ENCODE measurements at places on chromosomes 11 and 22. TPM values are rescaled to one million over a fixed set of nuclear protein-coding genes. Genes with fewer than 3 reads are reported as not detected.

The TRPM5 gene
- not detected for total RNA-seq

The HSD17B12 gene
- total RNA-seq = 35.3 TPM

The MUC2 gene
- not detected for total RNA-seq

The ISX gene
- not detected for total RNA-seq

The RIMBP3C gene
- 0.46 TPM for total RNA-seq

- peaks cover 34% of the 10 kb centered on the region for H3K4me1 ChIP-seq
- H3K27me3 ChIP-seq = no peaks in the 10 kb centered on the region
- no peak for DNase-seq
- H3K4me3 ChIP-seq = no peak overlapping the region
- peaks cover 22% of the 10 kb centered on the region for H3K36me3 ChIP-seq
Observed at GRCh38 chr11:13429288-13429687, 33.7 kb downstream of the BTBD10 start.

- H3K4me3 ChIP-seq = no peak overlapping the region
- H3K4me1 ChIP-seq = no peaks in the 10 kb centered on the region
- DNase-seq = no peak
- H3K36me3 ChIP-seq = peaks cover 5% of the 10 kb centered on the region
Observed at GRCh38 chr11:70511345-70511744, 113.0 kb downstream of the CTTN start.

DNA sequence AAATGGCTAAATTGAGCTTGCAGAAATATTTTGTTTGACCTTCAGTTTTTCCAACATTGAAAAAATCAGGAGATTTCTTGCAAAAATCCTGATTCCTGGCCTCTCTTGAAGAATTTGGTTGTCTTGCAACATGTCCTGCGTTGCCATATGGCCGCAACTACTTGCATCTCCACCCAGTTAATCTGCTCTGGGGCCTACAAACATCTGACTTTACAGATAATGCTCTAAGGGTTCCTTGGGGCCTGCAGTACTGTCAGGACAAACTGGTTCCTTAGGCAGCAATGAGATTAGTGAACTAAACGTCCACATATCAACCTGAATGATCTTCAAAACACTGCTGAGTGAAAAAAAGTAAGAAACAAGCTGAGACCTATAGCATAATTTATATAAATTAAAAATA, 36.6 kb upstream of the FEZ1 start:
- H3K4me3 ChIP-seq = no peak overlapping the region
- no peaks in the 10 kb centered on the region for H3K4me1 ChIP-seq
- H3K27ac ChIP-seq = no peak overlapping the region
- H3K27me3 ChIP-seq = peaks cover 2% of the 10 kb centered on the region
- DNase-seq = no peak

DNA sequence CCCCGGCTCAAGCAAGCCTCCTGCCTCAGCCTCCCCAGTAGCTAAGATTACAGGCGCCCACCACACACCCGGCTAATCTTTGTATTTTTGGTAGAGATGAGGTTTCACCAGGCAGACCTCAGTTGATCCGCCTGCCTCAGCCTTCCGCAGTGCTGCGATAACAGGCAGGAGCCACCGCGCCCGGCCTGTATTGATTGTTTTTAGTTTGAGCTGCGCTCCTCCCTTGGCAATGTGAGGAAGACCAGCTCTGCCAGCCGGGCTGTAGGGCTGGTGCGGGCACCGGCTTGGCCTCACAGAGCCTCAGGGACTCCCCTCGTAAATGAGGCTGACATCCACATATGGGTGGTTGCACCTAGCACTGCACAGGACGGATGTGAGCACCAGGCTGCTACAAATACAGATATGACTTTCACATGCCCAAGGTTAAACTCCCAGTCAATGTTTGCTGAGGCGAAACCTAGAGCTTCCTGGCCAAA, 7.5 kb upstream of the SLC2A11 start:
- no peak for DNase-seq
- peaks cover 7% of the 10 kb centered on the region for H3K4me1 ChIP-seq
- peaks cover 2% of the 10 kb centered on the region for H3K27me3 ChIP-seq
- no peak overlapping the region for H3K4me3 ChIP-seq
- no peaks in the 10 kb centered on the region for H3K36me3 ChIP-seq

- DNase-seq = no peak
- no peak overlapping the region for H3K4me3 ChIP-seq
- H3K27me3 ChIP-seq = no peaks in the 10 kb centered on the region
- H3K36me3 ChIP-seq = peaks cover 58% of the 10 kb centered on the region
Observed at GRCh38 chr11:65293909-65294381, 20.7 kb upstream of the CDC42EP2 start.

DNA sequence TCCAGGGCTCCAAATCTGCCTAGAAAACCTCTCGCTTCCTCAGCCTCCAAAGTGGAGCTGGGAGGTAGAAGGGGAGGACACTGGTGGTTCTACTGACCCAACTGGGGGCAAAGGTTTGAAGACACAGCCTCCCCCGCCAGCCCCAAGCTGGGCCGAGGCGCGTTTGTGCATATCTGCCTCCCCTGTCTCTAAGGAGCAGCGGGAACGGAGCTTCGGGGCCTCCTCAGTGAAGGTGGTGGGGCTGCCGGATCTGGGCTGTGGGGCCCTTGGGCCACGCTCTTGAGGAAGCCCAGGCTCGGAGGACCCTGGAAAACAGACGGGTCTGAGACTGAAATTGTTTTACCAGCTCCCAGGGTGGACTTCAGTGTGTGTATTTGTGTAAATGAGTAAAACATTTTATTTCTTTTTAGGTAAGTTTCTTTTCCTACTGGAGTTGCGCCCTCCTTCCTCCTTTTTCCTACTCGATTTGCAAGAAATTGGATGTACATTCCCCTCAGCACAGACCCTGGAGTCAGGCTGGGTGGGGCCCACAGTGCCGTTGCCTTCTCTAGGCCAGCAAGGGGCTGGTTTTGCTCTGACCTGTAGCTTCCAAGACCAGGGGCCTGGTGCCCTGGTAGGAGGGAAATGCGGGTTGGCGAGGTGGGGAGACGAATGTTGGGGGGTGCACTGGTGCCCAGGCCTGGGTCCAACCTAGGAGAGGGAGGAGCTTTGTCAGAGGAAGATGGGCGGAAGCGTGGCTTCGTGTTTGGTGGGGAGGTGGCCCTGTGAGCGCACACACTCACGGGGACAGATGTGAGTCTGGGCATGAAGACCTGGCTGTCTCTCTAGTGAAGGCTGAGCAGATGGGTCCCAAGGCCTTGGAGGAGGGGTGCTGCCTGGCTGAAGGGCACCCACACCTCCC, 50.6 kb downstream of the ST14 start:
- H3K27me3 ChIP-seq = no peaks in the 10 kb centered on the region
- H3K27ac ChIP-seq = no peak overlapping the region
- no peak overlapping the region for H3K4me3 ChIP-seq

DNA sequence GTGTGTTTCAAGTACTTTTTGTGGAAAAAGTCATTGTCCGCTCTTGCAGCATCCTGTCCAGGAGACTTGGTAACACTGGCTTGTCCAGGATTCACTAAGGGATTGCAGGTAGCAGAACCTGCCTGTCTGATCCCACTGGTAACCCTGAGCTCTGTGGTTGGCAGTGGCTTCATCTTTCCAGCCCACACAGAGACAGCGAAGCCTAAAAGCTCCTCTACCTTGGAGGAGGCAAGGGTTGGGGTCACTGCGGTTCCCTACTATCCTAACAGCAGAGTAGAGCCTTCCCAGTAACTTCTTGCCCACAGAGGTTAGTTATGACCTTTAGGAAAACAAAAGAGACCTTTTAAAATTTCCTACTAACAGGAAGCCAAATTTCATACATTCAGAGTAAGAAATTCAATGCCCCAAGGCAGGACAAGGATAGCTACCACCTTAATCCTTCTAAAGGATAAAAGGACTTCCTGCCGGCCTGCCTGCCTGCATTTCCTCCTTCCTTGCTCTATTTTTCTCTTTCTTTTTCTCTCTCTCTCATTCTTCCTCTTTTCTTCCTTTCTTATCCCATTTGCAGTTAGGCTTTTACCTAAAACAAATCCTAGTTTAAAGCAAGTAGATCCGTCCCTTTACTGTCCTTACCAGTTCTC, 8.4 kb upstream of the RCN1 start:
- H3K27ac ChIP-seq = no peak overlapping the region
- peaks cover 4% of the 10 kb centered on the region for H3K4me1 ChIP-seq
- DNase-seq = no peak
- no peak overlapping the region for H3K4me3 ChIP-seq
- H3K27me3 ChIP-seq = peaks cover 18% of the 10 kb centered on the region
- H3K36me3 ChIP-seq = no peaks in the 10 kb centered on the region

DNA sequence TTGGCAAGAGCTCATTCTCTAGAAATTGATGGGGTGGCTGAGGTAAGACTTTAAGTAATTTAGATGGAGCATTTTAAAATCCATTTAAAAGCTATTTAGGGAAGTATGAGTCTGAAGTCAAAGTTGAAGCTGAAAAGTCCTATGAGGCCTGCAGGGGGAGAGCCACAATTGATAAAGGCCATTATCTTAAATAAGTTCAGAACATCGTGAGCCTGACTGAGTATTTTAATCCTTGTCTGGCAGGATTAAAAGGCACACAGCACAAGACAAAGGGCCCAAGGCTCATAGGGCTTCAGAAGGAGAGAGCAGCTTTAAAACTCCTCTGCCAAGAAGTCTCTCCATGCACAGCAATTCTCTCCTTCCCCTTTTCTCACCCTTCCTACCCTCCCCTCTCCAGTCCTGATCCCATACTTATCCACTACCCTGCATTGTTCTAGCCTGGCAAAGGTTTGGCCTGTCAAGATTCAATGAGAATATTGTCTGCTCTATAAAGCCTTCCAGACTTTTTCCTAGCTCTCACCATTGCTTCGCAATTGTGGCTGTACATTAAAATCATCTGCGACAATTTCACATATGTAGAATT, 1312.9 kb downstream of the FAM181B start:
- H3K27me3 ChIP-seq = no peaks in the 10 kb centered on the region
- H3K27ac ChIP-seq = no peak overlapping the region
- no peak overlapping the region for H3K4me3 ChIP-seq
- no peaks in the 10 kb centered on the region for H3K36me3 ChIP-seq

DNA sequence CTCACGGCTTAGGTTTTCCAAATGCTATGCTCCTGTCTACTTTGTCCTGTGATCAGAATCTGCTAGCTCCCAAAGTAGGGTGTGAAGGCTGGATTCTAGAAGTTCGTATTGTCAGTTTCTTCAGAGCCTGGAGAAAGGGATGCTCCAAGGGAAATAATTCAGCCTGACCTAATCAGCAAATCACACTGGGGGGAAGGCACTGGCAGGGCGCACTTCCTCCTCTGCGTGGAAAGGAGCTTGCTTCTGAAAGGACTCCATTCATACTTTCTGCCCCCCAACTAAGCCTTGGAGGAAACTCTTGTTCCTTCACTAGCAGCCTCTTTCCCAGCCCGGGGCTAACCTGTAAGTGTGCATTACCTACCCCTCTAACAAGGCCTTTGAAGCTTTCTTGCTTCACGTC, 165.9 kb downstream of the NAV2 start:
- H3K27ac ChIP-seq = no peak overlapping the region
- no peak for DNase-seq
- no peaks in the 10 kb centered on the region for H3K4me1 ChIP-seq
- H3K36me3 ChIP-seq = no peaks in the 10 kb centered on the region
- no peaks in the 10 kb centered on the region for H3K27me3 ChIP-seq
- no peak overlapping the region for H3K4me3 ChIP-seq

DNA sequence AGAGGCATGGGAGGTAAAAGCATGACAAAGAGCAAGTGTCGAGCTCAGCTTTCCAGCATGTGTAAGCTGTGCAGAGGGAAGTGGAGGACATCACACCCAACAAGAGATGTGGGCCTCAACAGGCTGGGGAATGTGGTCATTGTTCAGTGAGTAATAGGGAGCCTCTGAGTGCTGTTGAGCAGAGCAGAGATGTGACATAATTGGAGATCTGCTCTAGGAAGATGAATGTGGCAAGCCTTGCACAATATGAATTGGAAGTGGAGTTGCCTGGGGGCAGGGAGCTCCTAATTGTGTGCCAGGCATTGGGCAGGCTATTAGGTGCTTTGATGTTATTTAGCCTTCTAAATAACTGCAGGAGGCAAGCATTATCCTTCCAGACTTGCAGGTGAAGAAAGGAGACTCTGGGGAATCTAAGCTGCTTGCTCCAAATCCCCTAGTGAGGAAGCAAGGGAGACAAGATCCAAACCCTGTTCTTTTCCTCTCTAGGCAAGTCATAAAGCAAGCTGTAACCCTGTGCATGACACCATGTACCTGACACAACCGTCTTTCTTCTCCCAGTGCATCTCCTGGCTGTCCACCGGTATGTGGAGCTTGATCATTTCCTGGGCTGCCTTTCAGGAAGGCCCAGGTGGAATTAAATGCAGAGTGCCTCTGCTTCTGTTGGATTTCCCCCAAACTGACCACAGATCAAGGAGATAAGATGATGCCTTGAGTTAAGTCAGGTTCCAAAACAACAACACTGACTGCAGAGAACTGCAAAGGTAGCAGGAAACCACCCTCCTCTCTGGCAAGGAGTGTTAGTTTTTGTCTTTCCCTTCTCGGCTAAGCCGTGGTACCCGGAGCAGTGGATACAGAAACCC, 221.4 kb downstream of the TENM4 start:
- no peak overlapping the region for H3K4me3 ChIP-seq
- no peaks in the 10 kb centered on the region for H3K4me1 ChIP-seq
- no peak for DNase-seq
- no peaks in the 10 kb centered on the region for H3K36me3 ChIP-seq

GRCh38 chr11:75852406-75853017, 37.5 kb downstream of the UVRAG start:
- no peaks in the 10 kb centered on the region for H3K27me3 ChIP-seq
- H3K36me3 ChIP-seq = peaks cover 14% of the 10 kb centered on the region
- H3K4me1 ChIP-seq = peaks cover 13% of the 10 kb centered on the region

All from activated CD4-positive, alpha-beta memory T cell treated with anti-CD3 and anti-CD28 coated beads for 36 hours (primary cell).